ENCODE measurements at places on chromosomes 2 and 18. TPM values are rescaled to one million over a fixed set of nuclear protein-coding genes. Genes with fewer than 3 reads are reported as not detected.

Gene SULT1C3
- total RNA-seq = not detected

Gene GNAL
- total RNA-seq = 4.4 TPM

Gene RNF144A
- 6.5 TPM for total RNA-seq

Gene SNORC
- total RNA-seq = 0.65 TPM

Gene CABYR
- total RNA-seq = 7.2 TPM

Gene PLCD4
- 4.0 TPM for total RNA-seq

Gene C2orf42
- 10.0 TPM for total RNA-seq

Gene CFAP210
- total RNA-seq = not detected

Gene SCN1A
- total RNA-seq = not detected

Gene KCNJ13
- total RNA-seq = not detected

Gene SERPINB10
- total RNA-seq = 2.3 TPM

Gene TNFRSF11A
- 1.1 TPM for total RNA-seq

Gene DSEL
- total RNA-seq = 5.0 TPM

Gene EPB41L3
- 0.63 TPM for total RNA-seq

Gene CCDC85A
- 0.03 TPM for total RNA-seq

Gene IL1B
- total RNA-seq = 98.9 TPM

Gene FIGN
- total RNA-seq = 4.4 TPM

Gene VPS54
- 26.3 TPM for total RNA-seq

Gene COL4A4
- 1.5 TPM for total RNA-seq

Gene SERPINB2
- total RNA-seq = 205 TPM

Gene BMP10
- total RNA-seq = not detected

Gene RAD51AP2
- 0.10 TPM for total RNA-seq

Gene SCYGR4
- total RNA-seq = not detected

Gene RNF103
- 11.8 TPM for total RNA-seq

Gene C1GALT1C1L
- 0.11 TPM for total RNA-seq

Gene L3MBTL4
- total RNA-seq = 1.0 TPM

Gene SLC11A1
- 1.0 TPM for total RNA-seq
